CD4-positive, alpha-beta memory T cell (primary cell): ENCODE measurements at places on chromosomes 5 and 9.

GRCh38 chr9:15612962-15613361 is 60.1 kb downstream of the CCDC171 start:
- no peak overlapping the region for H3K4me3 ChIP-seq
- no peak for DNase-seq
- no peaks in the 10 kb centered on the region for H3K4me1 ChIP-seq
- no peaks in the 10 kb centered on the region for H3K36me3 ChIP-seq
- H3K27ac ChIP-seq = no peak overlapping the region

- no peak for DNase-seq
- no peaks in the 10 kb centered on the region for H3K36me3 ChIP-seq
- H3K27me3 ChIP-seq = no peaks in the 10 kb centered on the region
- H3K27ac ChIP-seq = no peak overlapping the region
Measured at GRCh38 chr5:116025866-116026265, 6.4 kb upstream of the ARL14EPL start.

DNA sequence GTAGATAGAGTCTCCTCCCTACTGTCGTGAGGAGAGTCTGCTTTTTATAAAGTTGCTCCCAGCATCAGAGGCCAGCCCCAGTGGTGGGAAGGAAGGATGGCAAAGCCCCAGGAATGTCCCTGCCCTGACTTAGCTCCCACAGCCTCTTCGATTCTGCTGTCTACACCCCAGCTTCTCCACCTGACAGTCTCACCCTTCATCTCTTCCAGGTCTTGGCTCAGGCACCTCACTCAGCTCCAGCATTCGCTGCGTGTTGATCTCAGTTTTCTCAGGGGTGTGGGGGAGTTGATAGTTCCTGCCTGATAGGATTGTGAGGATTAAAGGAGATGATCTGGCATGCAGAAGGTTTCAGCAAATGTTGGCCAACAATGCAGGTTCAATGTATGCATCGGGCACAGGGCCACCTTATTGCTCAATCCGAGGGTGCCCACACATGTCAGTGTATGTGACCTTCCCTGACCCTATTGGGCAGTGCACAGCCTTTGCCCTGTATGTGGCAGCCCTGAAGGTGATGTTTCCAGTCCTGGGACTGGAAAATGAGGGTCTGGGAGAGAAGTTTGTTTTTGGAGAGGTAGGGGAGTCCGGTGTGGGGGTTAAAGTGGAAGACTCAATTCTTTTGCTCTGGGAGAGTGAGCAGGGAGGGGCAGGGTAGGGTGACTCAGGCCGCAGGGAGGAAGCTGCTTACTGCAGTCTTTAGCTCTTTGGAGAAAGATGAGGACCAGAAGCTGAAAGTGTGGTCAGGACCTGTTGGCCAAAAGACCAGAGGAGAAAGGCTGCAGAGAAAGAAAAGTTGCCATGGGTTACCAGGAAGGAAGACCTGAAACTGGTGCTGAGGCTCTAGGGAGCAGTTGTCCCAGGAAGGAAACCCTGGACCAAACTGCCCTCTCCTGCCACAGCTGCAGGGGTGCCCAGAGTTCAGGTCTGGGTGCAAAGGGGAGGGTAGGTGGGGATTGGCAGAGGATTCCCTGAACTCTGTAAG is 153.2 kb downstream of the MACROH2A1 start:
- DNase-seq = no peak
- H3K36me3 ChIP-seq = no peaks in the 10 kb centered on the region
- H3K4me3 ChIP-seq = no peak overlapping the region
- no peaks in the 10 kb centered on the region for H3K27me3 ChIP-seq
- no peaks in the 10 kb centered on the region for H3K4me1 ChIP-seq

DNA sequence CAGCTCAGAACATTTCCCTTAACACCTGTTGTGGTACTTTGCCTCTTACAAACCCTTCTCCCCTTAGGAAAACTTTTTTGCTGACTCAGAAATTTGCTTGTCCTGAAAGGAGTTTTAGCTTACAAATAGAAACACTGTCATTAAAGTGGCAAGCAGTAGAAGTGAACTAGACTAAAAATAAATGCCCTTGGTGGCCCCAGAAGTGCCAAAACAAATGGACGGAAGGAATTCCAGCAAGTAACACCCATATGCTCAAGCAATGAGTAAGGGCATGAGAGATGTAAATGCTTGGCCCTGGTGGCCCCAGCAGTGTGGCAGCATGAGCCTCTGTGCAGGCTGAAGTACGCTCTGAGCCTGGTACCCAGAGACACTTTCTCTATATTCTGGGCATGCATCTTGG is 8.6 kb downstream of the VLDLR start:
- no peak overlapping the region for H3K27ac ChIP-seq
- H3K4me1 ChIP-seq = no peaks in the 10 kb centered on the region
- no peaks in the 10 kb centered on the region for H3K27me3 ChIP-seq
- H3K36me3 ChIP-seq = no peaks in the 10 kb centered on the region
- DNase-seq = no peak

GRCh38 chr9:14752271-14752670 is 29.7 kb upstream of the CER1 start:
- DNase-seq = no peak
- H3K27me3 ChIP-seq = no peaks in the 10 kb centered on the region
- H3K27ac ChIP-seq = no peak overlapping the region
- H3K36me3 ChIP-seq = no peaks in the 10 kb centered on the region

GRCh38 chr5:89981021-89981420 is 428.5 kb downstream of the CETN3 start:
- no peaks in the 10 kb centered on the region for H3K27me3 ChIP-seq
- H3K4me1 ChIP-seq = no peaks in the 10 kb centered on the region
- no peaks in the 10 kb centered on the region for H3K36me3 ChIP-seq
- no peak overlapping the region for H3K4me3 ChIP-seq

GRCh38 chr9:38233343-38233742 is 159.2 kb upstream of the ALDH1B1 start:
- no peaks in the 10 kb centered on the region for H3K27me3 ChIP-seq
- no peak overlapping the region for H3K4me3 ChIP-seq
- no peak for DNase-seq
- H3K36me3 ChIP-seq = no peaks in the 10 kb centered on the region
- no peak overlapping the region for H3K27ac ChIP-seq

- peaks cover 18% of the 10 kb centered on the region for H3K4me1 ChIP-seq
- H3K4me3 ChIP-seq = no peak overlapping the region
- H3K27ac ChIP-seq = no peak overlapping the region
Measured at GRCh38 chr9:38274800-38275199, 117.7 kb upstream of the ALDH1B1 start.

- no peak overlapping the region for H3K4me3 ChIP-seq
- no peaks in the 10 kb centered on the region for H3K36me3 ChIP-seq
- DNase-seq = no peak
- no peaks in the 10 kb centered on the region for H3K27me3 ChIP-seq
Measured at GRCh38 chr5:22329683-22330082, 523.5 kb downstream of the CDH12 start.

- no peak overlapping the region for H3K4me3 ChIP-seq
- no peaks in the 10 kb centered on the region for H3K27me3 ChIP-seq
- no peaks in the 10 kb centered on the region for H3K4me1 ChIP-seq
Measured at GRCh38 chr5:1125030-1125357, 13.1 kb upstream of the SLC12A7 start.

DNA sequence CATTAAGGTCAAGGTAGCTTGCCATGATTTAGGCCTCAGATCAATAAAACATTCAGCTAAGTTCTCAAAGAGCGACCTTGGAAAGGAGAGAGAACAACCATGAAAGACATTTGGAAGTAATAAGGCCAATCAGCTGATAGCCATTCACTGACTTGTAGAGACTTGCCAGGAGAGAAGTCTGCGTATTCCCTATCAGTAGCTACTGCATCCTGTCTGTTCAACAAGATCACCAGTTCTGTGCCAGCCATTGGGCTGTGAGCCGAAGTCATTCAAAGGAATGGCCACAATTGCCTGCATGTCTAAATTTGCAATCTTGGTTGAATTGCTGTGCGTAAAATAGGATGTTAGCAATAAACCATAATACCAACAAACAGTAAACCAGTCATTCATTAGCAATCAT is 219.8 kb downstream of the FBXL7 start:
- DNase-seq = no peak
- no peaks in the 10 kb centered on the region for H3K36me3 ChIP-seq
- no peaks in the 10 kb centered on the region for H3K27me3 ChIP-seq
- no peaks in the 10 kb centered on the region for H3K4me1 ChIP-seq

- no peak for DNase-seq
- no peak overlapping the region for H3K27ac ChIP-seq
- H3K27me3 ChIP-seq = no peaks in the 10 kb centered on the region
Measured at GRCh38 chr5:142720641-142721271, 34.9 kb upstream of the FGF1 start.

GRCh38 chr5:133050521-133050920 is 1.3 kb upstream of the HSPA4 start:
- H3K4me3 ChIP-seq = peak overlapping the region; percentile 97
- H3K27ac ChIP-seq = peak overlapping the region; percentile 99
- H3K4me1 ChIP-seq = peaks cover 44% of the 10 kb centered on the region
- H3K36me3 ChIP-seq = no peaks in the 10 kb centered on the region
- no peak for DNase-seq
- no peaks in the 10 kb centered on the region for H3K27me3 ChIP-seq

DNA sequence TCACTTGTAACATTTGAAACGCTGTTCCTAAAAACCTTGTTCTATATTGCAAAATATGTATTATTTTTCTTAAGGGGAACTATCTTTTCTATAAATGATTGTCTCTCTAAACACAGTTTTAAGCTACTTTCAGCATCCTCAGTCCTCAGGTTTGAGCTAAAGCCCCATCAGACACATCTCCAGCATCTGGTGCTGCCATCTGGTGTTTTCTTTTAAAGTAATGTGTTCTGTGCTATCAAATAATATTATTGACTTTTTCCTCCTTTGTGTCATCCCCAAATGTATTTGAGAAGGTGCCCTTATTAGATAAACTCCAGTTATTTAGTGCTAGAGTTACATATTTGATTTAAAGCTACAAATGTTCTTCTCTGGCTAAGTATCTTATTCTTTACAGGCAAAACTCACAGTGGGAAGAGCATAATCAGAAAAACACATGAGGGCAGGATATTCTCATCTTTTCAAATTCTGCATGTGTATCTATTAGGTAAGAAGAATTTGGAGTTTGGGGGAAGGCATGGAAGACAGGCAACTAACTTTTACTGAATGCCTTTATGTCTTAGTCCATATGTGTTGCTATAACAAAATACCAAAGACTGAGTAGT is 27.5 kb downstream of the ZNF474 start:
- no peaks in the 10 kb centered on the region for H3K4me1 ChIP-seq
- H3K27ac ChIP-seq = no peak overlapping the region
- no peak overlapping the region for H3K4me3 ChIP-seq
- DNase-seq = no peak
- no peaks in the 10 kb centered on the region for H3K36me3 ChIP-seq

DNA sequence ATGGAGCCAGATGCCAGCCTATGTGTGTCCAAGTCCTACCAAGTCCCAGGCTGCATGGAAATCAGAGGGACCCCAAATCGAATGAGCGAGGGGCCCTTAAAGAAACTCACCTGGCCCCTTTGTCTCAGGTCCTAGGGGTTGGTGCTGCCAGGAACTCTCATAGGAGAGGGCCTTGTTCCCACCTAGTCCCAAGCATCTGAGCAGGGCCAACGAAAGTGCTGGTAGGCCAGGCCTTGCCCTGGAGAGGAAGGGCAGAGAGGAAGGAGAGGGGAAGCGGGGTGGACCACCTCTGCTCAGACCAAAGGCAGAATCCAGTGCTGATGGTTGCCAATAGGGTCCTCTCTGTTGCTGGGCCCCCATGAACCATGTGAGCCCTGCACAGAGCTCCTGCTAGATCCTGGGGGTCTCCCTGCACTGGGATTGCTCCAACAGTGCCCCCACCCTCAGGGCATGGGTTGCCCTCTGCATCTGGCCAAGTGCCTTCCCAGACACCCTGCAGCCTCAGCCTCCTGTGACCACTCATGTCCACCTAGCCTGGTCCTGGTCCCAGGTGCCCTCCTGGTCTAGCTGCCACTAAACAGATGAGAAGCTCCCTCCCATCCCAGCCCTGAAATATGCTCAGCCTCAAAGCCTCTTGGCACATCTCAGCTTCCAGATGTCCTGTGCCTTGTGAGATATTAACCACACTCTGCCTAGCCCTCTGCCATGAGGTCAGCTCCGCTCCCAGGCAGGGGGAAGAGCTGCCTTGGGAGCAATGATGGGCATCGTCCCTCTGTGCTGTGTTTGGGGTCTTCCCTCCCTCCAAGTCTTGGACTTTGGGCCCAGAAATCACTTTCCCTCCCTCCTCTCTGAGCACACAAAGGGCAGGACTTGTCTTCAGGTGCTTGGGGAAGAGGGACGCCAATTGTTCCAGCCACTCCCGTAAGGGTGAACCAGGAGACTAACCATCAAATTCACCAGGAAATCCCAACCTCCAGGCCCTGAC is 109.6 kb downstream of the ADAMTS2 start:
- no peaks in the 10 kb centered on the region for H3K36me3 ChIP-seq
- no peaks in the 10 kb centered on the region for H3K27me3 ChIP-seq
- no peak overlapping the region for H3K27ac ChIP-seq
- H3K4me1 ChIP-seq = no peaks in the 10 kb centered on the region
- no peak overlapping the region for H3K4me3 ChIP-seq
- DNase-seq = no peak

DNA sequence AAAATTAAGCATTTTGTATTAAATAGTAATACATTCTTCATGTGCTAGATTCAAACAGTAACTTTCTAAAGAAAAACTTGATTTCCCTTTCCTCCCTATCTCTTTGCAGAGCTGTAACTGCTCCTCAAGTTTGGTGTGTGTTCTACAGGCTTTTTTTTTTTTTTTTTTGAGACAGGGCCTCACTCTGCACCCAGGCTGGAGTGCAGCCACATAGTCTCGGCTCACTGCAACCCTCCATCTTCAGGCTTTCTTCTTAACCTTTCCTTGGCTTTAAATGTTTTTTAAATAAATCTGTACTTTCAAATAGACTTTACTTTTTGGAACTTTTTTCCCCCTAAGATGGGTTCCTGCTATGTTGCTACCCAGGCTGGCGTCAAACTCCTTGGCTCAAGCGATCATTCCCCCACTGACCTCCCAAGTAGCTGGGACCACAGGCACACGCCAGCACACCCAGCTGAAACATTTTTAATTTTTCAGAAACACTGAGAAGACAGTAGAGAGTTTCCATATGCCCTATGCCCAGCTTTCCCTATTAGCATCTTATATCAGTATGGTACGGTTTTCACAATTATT is 9.1 kb downstream of the NDFIP1 start:
- H3K27me3 ChIP-seq = no peaks in the 10 kb centered on the region
- no peak overlapping the region for H3K27ac ChIP-seq
- DNase-seq = no peak
- H3K4me3 ChIP-seq = no peak overlapping the region

DNA sequence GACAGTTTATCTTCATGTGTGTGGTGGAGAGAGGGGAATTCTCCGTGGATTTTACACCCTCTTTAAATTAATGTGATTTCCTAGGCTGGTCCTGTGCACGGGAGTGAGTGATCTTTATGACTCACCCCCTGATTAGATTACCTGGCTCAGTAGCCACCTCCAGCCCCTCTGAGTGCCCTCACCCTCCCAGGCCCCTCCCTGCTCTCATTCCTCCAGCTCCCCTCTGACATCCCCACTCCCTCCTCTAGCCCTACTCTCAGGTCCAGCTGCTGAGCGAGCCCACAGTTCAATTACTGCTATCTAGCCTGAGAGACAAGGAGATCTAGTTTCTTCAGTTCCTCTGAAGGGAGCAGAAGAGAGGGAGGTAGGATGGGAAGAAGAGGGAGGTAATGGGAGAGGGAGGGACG is 61.8 kb upstream of the ARAP3 start:
- H3K27me3 ChIP-seq = no peaks in the 10 kb centered on the region
- H3K4me1 ChIP-seq = no peaks in the 10 kb centered on the region
- no peaks in the 10 kb centered on the region for H3K36me3 ChIP-seq
- no peak overlapping the region for H3K27ac ChIP-seq

- no peaks in the 10 kb centered on the region for H3K36me3 ChIP-seq
- H3K27me3 ChIP-seq = no peaks in the 10 kb centered on the region
- no peak overlapping the region for H3K27ac ChIP-seq
Measured at GRCh38 chr5:502325-503079, 21.7 kb downstream of the SLC9A3 start.
